Brain pericyte (primary cell): ENCODE measurements at places on chromosomes 11 and 22.
A peak's percentile ranks its signal among the peaks of the same experiment; 100 is the strongest.

DNA sequence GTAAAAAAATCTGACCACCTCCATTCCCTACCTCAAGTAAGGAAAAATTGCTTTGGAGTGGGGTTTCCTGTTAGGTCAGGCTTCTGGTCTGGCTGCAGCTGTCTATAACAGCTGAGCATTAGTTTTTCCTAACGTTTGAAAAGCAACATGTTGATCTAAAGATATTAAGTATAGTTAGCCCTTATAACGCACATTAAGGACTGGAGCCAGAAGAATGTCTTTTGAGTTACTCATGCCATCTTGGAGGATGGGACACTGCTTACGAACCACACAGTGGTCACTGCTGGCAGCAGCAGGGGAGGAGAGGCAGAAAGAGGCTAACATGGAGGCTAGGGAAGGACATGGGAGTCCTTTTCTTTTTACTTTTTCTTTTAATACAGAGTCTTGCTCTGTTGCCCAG, 44.1 kb upstream of the GDPD4 start:
- DNase-seq, result no peak

DNA sequence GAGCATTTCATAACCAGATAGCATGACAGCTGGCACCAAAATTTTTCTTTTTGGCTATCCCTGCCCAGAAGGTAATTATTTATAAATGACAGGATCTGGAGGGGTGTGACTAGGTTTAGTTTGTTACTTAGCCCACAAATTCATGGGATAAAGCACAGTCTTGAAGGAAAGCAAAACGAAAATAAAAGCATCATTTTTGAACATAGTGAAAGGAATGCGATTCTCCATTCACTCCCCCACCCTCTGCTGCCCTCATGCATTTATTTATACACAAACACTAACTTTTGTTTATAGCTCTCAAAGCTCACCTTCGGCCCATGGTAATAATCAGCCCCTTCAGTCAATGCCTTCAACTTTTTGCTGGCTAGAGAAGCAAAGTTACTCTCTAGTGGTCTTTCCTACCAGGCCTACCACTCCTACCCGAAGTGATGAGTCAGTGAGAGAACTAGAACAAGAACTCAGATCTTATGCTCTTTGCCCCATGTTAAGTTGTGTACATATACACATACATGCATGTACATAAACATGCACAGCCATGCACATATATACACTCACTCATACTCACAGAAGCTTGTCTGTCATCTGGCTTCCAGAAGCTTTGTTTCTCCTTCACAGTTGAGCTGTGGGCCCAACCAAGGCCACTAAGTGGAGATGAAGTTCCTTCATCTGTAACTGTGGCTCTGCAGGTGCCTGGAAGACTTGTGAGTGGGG, 22.6 kb downstream of the CALCA start:
- no peak for DNase-seq

GRCh38 chr11:118100691-118101232, 14.0 kb upstream of the SMIM35 start:
- no peak for DNase-seq

DNA sequence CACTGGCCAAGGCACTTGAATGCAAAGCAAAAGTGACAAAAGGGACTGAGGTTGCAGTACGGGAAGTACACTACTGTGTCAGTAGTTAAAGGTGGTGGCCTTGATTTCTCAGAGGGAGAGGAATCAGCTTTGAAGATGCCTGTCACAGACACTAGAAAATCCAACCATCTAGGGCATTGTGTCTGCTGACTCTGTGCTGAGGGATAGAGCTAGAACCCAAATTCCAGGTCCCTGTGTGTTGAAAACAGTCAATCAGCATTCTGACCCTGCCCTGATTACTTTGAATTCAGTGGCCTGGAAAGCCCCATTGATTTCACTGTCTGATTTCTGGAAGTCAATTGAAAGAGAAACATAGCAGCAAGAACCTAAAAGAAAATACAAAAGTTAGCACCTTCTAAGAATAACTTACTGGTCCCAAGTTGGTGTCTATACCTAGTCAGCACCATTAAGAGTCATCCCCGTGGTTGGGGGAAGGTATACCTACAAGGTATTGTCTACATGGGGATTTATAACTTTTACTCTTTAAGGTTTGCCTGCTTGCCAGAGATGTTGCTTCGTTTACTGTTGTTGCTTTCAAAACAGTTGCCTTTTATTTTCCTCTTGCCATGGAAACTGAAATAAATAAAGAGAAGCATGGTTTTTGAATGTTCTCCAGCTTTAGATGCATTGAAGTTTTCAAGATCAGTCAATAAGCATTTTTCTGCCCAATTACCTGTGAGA, 97.3 kb downstream of the PDHX start:
- no peak for DNase-seq

GRCh38 chr11:133172349-133172748, 360.0 kb downstream of the OPCML start:
- no peak for DNase-seq

DNA sequence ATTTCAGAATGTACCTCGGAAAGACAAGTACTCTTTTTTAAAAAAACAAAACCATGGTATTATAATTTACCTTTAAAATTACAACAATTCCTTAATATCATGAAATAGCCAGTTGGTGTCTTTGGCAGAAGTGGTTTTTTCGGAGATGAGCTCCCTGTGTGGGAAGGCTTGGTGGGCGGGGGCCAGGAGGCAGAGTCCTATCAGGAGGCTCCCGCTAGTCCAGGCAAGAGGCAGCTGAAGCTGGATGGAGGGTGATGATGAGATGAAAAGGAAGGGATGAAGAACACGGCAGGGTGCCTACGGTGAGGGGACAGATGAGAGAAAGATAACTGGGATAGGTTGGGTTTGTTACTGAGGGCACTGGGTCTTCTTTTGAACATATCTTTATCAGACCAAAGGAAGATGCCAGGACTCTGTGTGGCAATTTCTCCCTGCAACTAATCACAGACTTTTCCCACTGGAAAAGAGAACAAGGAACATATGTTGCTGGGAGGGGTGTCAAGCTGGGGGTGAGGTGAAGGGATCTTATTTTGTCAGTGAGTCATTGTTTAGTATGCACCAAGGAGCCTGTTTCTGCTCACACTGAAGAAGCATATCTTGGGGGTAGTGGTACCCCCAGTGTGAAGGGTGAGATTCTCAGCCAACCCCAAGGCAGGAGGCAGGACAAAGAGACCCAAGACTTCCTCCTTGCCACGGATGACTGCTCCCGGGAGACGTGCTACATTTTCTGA, 91.5 kb upstream of the YWHAH start:
- peak; percentile 67 for DNase-seq

DNA sequence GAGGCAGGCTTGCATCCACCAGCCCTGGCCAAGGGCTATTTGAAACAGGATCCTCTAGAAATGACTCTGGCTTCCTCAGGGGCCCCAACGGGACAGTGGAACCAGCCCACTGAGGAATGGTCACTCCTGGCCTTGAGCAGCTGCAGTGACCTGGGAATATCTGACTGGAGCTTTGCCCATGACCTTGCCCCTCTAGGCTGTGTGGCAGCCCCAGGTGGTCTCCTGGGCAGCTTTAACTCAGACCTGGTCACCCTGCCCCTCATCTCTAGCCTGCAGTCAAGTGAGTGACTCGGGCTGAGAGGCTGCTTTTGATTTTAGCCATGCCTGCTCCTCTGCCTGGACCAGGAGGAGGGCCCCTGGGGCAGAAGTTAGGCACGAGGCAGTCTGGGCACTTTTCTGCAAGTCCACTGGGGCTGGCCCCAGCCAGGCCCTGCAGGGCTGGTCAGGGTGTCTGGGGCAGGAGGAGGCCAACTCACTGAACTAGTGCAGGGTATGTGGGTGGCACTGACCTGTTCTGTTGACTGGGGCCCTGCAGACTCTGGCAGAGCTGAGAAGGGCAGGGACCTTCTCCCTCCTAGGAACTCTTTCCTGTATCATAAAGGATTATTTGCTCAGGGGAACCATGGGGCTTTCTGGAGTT, 13.3 kb downstream of the IL10RA start:
- no peak for DNase-seq

DNA sequence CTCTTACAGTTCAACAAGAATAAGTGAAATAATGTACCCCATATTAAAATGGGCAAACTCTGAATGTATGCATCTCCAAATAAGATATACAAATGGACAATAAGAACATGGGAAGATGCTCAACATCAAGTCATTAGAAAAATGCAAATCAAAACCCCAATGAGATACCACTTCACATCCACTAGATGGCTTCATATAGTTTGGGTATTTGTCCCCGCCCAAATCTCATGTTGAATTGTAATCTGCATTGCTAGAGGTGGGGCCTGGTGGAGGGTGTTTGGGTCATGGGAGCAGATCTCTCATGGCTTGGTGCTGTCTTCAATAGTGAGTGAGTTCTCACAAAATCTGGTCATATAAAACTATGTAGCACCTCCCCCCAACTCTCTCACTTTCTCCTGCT, 5.7 kb downstream of the MPZL2 start:
- no peak for DNase-seq

DNA sequence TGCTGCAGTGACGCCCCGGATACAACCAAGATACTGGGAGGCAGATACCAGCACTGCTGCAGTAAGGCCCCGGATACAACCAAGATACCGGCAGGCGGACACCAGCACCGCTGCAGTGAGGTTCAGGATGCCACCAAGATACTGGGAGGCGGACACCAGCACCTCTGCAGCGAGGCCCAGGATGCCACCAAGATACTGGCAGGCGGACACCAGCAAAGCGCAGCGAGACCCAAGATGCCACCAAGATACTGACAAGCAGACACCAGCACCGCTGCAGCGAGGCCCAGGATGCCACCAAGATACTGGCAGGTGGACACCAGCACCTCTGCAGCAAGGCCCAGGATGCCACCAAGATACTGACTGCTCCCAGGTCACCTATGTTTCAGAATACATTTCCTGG, 225.2 kb downstream of the BRD1 start:
- DNase-seq, result no peak

DNA sequence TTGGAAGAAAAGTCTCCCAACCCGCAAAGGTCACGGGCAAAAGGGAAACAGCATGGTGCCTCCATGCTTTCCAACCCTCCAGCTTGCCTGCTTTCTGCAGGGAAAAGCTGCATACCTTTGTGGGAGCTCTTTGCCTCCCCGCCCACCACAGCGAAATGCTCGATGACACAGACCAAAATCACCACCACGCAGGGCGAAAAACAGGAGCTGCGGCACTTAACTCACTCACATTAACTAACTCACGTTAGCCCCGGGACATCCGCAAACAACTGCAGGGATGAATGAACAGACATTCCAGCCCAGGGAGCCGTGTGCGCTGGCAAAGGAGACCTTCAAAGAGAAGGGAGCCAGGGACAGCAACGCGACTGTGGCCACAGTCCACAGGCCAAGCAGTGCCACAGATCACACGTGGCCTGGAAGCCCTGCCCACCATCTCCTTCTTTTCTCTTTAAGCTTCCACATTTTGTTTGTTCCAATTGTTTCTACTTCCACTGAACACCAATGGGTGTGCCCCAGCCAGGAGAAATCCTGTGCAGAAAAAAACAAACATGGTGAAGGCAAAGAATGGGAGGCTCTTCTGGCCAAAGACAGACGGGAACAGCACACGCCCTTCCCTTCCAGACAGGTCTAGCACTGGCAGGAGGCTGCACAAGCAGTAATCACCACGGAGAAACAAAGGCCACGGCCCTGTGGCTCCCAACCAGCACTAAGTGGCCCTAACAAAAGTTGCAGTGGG, 39.3 kb downstream of the DUSP8 start:
- no peak for DNase-seq

- no peak for DNase-seq
These were observed 436.2 kb downstream of the BRD1 start for GRCh38 chr22:49391436-49391835.

- DNase-seq, result no peak
These were observed 6.5 kb upstream of the MFNG start for GRCh38 chr22:37492428-37493344.

DNA sequence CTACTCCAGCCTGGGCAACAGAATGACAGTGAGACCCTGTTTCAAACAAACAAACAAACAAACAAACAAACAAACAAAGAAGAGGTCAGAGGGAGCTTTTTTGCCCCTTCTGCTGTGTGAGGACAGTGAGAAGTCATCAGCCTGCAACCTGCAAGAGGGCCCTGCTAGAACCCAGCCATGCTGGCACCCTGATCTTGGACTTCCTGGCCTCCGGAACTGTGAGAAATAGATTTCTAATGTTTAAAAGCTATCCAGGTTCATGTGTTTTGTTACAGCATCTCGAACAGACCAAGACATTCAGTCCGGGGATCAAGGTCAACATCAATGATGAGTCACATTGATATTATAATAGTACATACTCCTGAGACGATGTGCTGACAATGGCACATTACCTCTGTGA, 41.4 kb upstream of the GRAMD1B start:
- no peak for DNase-seq

DNA sequence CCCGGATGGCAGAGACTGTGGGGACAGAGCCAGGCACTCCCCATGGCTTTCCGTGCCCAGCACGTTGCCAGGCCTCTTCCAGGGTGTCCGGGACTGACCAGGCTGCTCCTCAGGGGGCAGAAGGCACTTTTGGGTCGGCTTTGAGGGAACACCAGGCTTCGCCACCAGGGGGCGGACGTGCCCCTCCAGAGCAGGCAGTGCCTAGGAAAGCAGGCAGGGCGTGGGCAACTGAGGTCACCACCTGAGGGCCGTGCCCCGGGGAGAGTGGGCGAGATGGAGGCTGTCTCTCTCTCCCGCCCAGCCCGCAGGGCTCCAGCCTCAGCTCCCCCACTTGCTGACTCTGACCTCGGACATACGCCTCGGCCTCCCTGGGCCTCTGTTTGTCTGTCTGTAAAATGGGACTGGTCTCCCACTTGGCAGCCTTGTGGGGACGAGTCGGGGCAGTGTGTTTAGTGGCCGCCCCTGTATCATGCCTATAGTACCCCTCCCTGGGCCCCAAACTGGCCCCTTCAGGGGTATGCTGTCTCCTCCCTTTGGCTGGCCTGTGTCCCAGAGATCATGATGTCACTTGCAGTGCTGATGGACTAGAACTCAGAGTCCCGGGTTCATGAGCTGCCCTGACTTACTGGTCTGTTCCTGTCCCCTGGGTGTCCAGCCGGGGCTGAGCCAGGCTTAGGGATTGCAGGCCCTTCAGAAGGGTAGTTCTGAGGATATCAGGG, 4.4 kb upstream of the PRR5 start:
- DNase-seq, result no peak

DNA sequence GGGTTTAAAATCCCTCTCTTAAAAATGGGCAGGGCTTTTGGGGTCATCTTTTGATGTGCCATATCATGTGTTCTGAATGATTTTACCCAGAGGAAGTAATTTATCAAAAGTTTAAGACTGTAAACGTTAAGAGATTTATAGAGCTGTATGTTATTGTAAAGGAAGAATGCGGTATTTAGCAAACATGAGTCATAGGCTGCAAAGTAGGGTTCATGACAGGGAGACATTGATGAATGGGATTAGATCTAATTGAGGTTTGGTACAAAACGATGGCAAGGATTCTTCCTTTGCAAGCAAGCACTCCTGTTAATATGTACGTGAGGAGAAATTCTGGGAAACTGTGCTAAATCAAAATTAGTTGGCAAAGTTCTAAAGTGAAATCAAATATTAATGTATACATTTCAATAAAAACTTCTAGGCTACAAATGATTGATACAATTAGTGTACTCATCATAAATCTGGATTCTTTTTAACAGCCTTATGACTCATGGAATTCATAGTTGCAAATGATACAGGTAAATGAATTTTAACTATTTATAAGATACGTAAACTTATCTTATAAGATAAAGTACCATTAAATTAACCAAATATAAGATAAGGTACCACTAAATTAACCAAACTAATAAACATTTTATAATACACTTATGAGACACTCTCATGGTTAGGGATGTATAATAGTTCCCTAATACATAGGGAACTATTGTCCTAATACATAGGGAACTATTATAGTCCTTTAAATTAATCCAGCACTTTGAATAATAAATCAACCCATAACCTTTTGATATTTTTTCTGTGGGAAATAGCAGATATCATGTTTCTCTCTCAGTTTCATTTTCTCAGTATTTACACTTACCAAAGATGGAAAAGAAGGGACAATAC, 58.4 kb downstream of the KIF18A start:
- no peak for DNase-seq

GRCh38 chr11:18225913-18226312, 10.7 kb downstream of the SAA4 start:
- no peak for DNase-seq
